Eye (tissue), 1 donor: ENCODE measurements at places on chromosomes 16 and 17.

DNA sequence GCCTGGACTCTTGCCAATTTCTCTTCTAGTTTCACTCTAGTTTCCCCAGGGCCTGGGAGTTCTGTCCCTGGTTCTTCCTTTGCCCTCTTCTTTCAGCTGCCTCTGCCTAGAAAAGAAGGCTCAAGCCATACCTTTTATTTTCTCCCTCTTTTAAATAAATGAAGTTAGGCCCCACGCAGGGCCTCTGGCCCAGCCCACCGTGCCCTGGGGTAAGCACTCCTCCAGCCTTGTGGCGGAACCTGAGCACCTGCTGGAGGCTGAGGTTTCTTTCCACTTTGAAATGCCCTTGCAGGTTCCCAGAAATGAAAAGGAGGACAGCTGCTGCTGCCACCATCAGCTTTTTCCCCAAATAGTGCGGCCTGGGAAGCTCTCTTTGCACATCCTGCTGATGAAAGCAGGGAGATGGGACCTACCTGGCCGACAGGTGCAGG is 139.4 kb downstream of the CCDC182 start:
- no peak for DNase-seq

- DNase-seq, result no peak
Observed at GRCh38 chr16:87482266-87482665, 10.6 kb downstream of the ZCCHC14 start.

GRCh38 chr17:78595135-78595810 is 18.1 kb upstream of the DNAH17 start:
- no peak for DNase-seq

GRCh38 chr17:17042384-17042736 is at the start of gene MPRIP:
Gene MPRIP (plus strand): TSS chr17:17042457. CDS start chr17:17042849, 392 bp downstream.
- DNase-seq, result no peak
